Activated T-helper 1 cell treated with anti-CD3 and anti-CD28 coated beads, Interleukin-2, amount 50 U/mL, for 16 hours (primary cell): ENCODE measurements at places on chromosomes 6 and 20.

- DNase-seq = no peak
Observed at GRCh38 chr20:19903168-19903811, 113.9 kb upstream of the NAA20 start.

GRCh38 chr6:75794954-75795739 is 46.1 kb downstream of the MYO6 start:
- DNase-seq = no peak

- no peak for DNase-seq
Observed at GRCh38 chr6:160435935-160436334, 87.8 kb downstream of the SLC22A3 start.

- peak; percentile 5 for DNase-seq
Observed at GRCh38 chr20:46255440-46256104, 52.7 kb downstream of the CDH22 start.

- DNase-seq = no peak
Observed at GRCh38 chr6:167807756-167808155, 19.0 kb upstream of the AFDN start.
